Inflammatory macrophage (primary cell): ENCODE measurements at places on chromosomes 1 and 21.
A peak's percentile ranks its signal among the peaks of the same experiment; 100 is the strongest.

DNA sequence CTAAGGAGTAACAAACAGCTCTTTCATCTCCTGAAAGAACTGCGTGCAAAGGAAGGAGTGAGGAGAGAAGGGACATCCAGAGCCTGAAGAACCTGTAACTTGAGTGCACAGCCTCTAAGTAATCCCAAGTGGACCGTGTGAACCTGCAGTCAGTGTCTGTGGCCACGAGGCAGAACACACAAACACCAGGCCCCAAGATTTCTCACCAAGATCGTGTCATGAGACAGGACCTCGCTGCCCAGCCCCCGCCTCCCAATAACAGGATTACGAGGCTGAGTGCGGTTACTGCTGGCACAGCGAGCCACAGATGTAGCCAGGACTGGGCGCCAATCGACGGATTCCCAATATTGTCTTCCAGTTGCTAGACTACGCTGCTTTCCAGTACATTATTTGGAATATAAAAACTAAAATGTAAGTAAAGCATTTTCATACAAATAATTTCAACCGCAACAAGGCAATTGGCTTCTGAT lies 101.3 kb upstream of the SLC25A33 start:
- no peak for DNase-seq

DNA sequence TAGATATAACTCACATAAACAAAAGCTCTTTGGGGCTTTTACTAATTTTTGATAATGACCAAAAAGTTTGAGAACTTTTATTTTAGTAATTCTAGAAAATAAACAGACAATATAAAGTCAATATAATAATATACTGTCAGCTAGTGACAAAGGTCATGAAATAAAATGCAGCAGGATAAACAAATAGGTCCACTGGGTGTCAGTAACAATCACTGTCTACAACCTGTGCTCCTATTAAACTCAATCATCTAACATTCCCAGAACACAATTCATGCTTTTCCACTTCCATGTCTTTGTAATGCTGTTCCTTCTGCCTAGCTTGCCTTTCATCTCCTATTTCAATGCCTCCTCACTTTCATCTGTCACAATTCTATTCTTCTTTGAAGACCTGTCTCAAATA lies 186.1 kb downstream of the GIPC2 start:
- no peak for DNase-seq

DNA sequence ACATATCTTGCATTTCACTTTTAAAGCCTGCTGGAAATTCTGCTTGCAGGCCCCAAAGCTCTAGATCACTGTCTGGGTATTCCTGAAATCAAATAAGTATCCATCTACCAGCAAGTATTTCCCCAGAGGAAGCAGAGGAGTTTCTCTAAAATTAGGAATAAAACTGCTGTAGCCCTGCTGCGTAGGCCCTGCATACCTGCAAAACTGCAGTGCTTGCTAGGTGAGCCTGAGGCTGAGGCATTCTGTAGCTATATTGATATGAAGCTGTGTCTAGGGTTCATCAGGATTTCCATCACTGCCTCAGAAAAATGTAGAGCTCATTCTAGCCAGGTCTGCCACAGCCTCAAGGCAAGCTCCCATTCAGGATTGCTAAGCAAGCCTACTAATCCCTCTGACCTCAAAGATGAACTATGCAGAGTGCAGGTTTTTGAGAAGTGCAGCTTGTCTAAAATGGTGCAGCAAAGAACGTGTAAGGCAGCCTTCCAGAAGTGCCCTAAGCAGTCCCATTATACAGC lies 28.7 kb downstream of the NPHS2 start:
- no peak for DNase-seq

- DNase-seq = no peak
Measured at GRCh38 chr1:210822241-210822640, 311.7 kb downstream of the KCNH1 start.

DNA sequence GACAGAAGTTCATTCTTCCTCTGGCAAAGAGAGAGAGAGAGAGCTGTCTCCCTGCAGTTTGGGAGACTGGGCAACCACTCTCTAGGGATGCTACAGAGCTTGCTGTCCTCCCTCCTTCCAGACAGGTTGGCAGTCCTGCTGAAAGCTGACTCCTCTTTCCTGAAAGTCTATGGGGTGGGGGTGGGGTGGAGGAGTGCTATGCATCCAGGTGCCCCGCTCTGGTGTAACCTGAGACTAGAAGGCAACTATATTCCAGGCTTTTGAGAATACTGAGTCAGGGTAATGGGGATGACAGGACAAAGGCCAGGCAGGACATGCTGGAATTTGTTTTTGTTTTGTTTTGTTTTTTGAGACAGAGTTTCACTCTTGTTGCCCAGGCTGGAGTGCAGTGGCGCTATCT lies 55.4 kb downstream of the OPTC start:
- DNase-seq = no peak

GRCh38 chr1:98323906-98324358 lies 337.6 kb upstream of the SNX7 start:
- DNase-seq = peak; percentile 58

GRCh38 chr1:225626698-225627097 lies 26.2 kb downstream of the ENAH start:
- DNase-seq = no peak

GRCh38 chr1:74641161-74641560 lies 32.4 kb downstream of the ERICH3 start:
- DNase-seq = no peak

GRCh38 chr1:31703431-31704270 lies at the start of gene COL16A1:
TSS of gene COL16A1 (minus strand) at chr1:31704017. CDS start at chr1:31702193, 1,824 bp downstream.
- no peak for DNase-seq

DNA sequence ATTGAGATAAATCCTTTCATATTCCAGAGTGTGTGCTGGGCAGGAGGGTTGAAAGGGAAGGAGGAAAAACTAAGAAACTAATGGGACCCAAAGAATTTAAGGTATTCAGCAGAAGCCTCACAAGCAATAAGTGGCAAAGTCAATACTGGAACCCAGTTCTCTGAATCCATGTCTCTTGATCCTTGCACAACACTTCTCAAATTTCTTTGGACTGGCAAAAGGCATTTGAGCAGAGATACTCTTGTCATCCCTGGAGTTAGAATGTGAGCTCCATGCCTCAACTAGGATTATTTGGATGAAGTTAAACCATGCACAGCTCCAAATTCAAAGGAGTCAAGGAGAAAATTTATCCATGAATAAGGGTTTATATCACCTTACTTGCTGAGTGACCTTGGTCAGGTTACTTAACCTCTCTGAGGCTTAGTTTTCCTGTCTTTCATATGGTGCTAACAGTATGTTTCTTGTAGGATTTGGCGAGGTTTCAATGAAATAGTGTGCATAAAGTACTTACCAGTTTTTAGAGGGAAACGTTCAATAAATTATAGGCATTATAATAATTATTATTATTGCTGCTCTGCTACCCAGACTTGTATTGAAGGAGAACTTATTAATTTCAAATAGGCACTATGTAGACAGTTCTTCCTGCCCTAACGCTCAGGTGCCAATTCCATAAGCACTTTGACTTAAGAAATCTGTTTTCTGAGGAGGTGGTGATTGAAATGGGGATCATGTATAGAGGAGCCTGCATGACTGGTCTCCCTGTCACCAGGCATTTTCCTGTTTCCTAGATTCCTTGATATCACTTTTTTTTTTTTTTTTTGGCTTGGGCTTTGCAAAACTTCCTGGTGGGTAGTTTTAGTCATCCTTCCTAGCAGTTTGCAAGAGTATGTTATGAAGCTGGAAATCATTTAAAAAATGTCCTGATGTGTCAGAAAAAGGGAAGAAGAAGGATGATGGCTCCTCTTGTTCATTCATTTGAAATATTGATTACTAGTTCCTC lies 125.0 kb upstream of the JUN start:
- peak; percentile 61 for DNase-seq

DNA sequence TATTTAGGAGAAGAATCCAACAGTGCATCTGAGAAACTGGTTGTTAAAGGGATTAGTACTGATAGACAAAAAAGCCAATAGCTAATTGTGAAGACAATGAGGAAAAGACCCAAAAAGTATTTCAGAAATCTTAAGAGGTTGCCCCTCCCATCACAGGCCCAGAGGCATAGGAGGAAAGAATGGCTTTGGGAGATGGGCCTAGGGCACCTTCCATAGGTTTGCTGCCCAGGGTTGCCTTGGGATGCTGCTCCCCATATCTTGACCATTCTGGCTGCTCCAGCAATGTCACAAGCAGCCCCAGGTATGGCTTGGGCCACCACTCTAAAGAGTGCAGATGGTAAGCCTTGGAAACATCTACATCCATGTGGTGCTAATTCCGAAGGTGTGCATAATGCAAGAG lies 68.7 kb upstream of the CD5L start:
- DNase-seq = no peak

GRCh38 chr1:165675794-165676193 lies 22.6 kb downstream of the ALDH9A1 start:
- no peak for DNase-seq

DNA sequence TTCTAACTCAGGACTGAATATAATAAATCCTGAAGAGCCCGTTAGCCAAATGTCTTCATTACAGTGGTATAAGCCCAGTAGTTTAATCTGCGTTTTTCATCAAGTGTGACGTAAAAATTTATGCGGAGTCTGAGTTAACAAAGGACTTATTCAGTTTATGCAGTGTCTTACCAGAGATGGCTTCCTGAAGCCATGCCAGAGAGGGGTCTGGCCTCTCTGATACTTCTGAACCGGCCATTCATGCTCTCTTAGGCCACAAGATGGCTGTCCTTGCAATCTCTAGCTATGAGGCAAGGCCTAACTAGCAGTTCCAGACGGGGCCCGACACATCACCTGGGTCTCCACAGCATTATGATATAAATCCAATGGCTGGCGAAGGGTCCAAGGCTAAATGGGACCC lies 101.4 kb downstream of the TEX35 start:
- no peak for DNase-seq
